Gastroesophageal sphincter (tissue), 4 donors: ENCODE measurements at places on chromosomes 16 and 17. TPM values are rescaled to one million over a fixed set of nuclear protein-coding genes. Genes with fewer than 3 reads are reported as not detected.

DNA sequence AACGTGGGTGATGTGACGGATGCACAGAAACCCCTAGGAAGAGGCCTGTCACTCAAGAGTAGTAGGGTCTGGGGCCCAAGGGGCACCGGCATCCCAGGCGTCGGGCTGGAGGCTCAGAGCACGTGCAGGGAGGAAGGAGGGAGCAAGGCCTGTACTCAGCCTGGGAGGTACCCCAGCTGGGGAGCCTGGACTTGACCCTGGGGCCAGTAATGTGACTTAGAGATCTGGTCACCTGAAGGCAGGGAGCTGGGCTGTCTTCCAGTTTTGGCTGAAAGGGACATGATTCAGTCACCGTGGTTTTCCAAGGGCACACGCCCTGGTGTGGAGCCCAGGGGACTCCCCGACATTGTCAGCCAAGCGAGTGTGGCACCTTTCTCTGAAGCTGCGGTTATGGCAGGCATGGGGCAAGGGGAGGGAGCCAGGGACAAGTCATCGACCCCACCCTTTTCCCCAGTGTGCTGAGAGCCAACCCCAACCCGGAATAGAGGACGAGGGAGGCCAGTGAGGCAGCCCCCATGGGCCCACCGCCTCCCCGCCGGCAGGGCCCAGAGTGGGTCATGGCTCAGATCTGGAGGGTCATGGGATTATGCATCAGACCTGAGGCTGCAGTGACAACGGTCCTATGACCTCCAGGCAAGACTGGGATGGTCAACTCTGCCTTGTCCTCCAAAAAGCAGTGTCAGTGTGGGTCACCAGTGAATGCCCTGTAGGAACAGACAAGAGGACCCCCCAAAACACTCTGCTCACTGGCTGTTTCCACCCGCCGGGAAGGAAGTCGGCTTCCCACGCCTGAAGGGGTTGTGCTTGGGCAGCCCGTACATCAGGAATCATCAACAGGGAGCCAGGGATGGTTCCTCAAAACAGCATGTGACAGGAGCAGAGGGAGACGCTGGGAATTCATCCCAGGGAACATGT, 41.9 kb downstream of the MEAK7 start:
- ATAC-seq = no peak

- ATAC-seq = no peak
Measured at GRCh38 chr17:48499735-48500434, 30.9 kb downstream of the HOXB1 start.

GRCh38 chr16:84927621-84928591, 83.4 kb downstream of the ZDHHC7 start:
- ATAC-seq = no peak

DNA sequence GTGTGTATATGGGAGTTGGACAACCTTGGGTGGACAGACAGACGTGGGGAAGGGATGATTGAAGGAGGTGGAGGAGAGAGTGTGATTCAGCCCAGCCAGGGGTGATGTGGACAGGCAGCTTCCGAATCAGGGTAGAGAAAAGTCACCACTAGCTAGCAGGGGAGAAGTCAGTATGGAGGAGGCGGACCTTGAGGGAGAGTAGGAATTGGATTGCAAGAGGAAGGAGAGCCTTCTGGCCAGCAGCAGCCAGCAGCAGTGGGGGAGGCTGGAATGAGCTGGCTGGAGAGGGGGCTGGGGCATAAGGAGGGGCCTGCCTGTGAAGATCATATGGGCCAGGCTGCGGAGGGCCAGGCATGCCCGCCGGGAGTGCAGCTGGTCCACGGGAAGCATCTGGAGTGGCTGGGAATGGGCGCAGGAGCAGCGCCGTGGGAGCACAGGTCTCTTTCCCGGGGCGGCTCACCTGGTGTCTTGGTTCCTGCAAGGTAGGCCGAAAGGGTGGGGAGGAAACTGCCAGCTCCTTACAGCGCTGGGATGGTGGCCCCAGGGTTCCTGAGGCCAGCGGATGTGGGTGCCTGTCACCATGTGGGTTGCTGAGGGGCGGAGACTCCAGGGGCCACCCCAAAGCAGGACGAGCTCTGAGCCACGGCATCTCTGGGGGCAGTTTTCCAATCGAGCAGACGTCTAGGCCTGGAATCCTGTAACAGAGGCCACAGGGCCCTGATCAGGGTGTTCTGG, 235.3 kb downstream of the SEC14L1 start:
- ATAC-seq = no peak

The NAGS gene
- total RNA-seq = 1.3 TPM

The P2RX1 gene
- total RNA-seq = 1.6 TPM

The GAS2L2 gene
- 1.5 TPM for total RNA-seq
